Stimulated activated CD8-positive, alpha-beta memory T cell treated with anti-CD3 and anti-CD28 coated beads, Interleukin-2, amount 100 ng/mL, for 1 hour (primary cell): ENCODE measurements at places on chromosomes 6 and 20.

GRCh38 chr6:20789162-20789561 is 254.9 kb downstream of the CDKAL1 start:
- DNase-seq = no peak

DNA sequence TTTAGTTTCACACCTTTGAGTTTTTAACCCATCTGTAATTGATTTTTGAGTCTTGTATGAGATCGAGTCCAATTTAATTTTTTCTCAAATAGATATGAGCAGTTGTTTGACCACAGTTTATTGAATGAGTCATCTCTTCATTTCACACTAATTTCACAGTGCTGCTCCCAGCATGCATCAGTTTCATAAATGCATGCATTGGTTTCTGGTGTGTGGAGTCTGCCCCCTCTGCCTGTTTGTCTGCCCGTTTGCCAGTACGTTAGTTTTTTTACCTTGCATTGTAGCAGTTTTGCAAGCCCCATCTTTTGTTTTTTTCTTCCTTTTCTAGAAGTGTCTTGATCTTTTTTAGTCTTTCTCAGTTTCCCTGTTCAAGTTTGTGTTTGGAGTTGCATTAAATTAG is 11.9 kb downstream of the SLX4IP start:
- DNase-seq = no peak

DNA sequence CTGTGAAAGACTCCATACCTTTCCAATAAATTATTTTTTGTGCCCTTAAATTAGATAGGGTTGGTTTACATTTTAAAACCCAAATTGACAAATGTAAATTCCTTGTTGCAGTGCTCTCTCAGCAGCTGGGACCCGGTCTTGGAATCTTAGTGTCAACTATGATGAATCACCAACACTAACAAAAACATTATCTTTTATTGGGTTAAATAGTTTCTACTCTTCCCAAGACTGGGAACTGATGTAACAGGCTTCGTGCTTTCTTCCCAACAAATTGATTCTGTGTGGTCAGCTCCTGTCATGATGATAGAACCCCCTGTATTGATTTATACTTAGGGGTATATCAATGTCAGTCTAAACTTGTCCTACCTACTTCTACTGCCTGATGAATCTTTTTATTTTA is 23.2 kb upstream of the AHI1 start:
- no peak for DNase-seq

- DNase-seq = no peak
These were observed 9.9 kb downstream of the TTI1 start for GRCh38 chr20:38023181-38024001.

DNA sequence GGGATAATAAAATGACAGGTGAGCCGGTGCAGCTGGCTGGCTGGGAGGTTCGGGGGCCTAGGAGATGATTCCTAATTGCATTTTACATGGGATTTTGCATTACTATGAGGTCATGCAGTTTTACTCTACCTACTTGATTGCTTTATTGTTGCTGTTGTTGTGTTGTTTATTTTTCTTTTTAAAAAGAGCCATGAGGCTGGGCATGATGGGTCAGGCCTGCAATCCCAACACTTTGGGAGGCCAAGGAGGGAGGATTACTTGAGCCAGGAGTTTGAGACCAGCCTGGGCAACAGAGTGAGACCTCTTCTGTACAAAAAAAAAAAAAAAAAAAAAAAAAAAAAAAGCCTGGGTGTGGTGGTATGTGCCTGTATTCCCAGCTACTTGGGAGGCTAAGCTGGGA is 104.8 kb downstream of the GJA1 start:
- DNase-seq = no peak

DNA sequence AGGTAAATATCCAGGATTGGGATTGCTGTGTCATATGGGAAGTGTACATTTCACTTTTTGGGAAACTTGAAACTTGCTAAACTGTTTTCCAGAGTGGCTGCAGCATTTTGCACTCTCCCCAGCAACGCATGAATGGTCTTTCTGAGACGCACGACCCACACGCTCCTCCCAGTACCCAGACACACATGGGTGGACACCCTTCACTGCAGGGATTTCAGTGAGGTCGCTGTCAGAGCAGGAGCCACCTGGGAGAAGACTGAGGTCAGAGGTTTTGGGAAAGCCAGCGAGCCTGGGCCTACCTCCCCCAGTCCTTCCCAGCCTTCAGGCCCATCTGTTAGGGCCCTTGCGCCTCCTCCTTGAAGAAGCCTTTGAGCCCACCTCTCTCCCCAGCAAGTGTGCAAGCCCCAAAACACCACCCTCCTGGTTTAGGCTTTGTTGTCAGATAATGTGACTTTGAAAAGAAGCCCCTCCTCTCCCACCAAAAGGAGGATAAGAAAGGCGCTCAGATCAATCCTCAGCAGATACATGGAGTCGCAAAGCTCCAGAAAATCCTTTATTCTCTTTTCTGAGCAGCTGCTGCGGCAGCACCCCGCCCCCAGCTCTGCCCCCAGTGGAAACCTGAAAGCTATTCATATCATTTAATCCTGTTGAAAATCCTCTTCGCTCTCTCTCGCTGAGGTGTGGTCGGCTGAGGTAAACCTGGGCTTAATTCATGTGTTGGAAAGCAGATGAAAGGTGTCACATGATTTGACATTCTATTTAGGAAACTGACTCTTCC is 12.7 kb upstream of the JAG1 start:
- DNase-seq = no peak

DNA sequence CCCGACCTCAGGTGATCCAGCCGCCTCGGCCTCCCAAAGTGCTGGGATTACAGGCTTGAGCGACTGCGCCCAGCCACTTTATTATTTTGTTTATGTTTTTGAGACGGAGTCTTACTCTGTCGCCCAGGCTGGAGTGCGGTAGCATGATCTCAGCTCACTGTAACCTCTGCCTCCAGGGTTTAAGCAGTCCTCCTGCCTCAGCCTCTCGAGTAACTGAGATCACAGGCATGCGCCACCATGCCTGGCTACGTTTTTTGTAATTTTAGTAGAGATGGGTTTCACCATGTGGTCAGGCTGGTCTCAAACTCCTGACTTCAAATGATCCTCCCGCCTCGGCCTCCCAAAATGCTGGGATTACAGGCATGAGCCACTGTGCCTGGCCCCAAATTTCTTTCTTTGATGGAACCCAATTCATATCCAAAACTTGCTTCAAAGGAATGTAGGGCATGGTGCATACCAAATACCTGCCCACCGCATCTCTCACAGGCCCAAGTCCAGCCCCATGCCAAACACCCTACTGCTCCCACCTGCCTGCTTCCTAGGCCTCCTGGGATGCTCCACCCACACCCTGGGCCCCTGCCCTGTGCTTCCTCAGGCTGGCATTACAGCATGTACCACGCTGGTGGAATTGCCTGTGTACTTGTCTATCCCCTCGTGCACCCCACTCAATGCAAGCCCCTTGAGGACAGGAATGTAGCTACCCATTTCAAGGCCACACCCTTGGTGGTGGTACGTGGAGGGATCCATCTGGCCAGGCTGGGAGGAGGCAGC is 4.9 kb upstream of the HMGA1 start:
- no peak for DNase-seq

- no peak for DNase-seq
These were observed 609 bp downstream of the OGFRL1 start for GRCh38 chr6:71289039-71289801.

- no peak for DNase-seq
These were observed 140.3 kb downstream of the SYNDIG1 start for GRCh38 chr20:24609757-24610156.

GRCh38 chr6:41469156-41470028 is 76.8 kb upstream of the FOXP4 start:
- no peak for DNase-seq

DNA sequence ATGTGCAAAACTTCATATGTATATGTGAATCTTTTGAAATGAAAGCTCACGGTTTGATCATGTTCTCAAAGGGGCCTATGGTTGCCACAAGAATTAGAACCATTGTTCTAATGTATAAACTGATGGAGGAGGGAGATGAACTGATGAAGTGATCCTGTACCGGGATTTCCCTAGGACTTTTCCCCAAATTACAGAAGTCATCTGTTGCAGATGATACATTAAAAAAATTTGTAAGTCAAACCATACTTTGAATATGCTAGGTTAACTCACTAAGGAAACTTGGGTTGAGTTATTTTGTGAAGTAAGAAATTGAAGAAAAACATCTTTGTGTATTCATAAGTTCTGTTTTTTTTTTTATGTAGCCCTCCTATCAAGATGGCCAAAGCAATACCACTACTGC is 33.9 kb upstream of the RNF144B start:
- no peak for DNase-seq

DNA sequence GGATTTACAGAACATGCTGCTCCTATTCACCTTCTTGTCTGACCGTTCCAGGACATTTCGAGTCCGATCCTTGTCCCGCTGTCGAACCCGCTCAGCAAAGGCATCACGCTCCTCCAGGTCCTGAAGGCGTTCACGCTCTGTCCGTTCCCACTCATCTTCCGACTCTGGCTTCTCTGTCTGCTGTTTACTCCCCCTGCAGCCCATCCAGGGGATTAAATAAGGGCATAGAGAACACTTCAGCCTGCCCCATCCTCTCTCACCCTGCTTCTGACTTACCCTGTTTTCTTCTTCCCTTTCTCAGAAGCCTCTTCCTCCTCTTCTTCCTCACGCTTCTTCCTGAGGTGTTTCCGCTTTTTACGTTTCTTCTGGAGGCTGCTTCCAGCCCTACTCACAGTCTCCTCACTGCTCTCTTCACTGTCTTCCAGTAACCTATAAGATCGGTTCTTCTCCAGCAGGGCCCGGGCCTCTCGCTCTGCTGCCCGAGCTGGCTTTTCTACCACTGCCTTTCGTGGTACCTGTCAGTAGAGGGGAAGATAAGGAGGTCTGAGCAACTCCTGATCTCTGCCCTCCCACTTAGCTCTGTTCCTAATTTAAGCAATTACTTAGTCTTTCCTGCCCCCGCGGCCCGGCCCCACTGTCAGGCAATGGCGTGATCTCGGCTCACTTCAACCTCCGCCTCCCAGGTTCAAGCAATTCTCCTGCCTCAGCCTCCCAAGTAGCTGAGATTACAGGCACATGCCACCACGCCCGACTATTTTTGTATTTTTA is 1.9 kb downstream of the DHX16 start:
- no peak for DNase-seq

- DNase-seq = no peak
These were observed 33.5 kb upstream of the MCM9 start for GRCh38 chr6:118968416-118968815.
